ENCODE measurements at places on chromosomes 1 and 21.

DNA sequence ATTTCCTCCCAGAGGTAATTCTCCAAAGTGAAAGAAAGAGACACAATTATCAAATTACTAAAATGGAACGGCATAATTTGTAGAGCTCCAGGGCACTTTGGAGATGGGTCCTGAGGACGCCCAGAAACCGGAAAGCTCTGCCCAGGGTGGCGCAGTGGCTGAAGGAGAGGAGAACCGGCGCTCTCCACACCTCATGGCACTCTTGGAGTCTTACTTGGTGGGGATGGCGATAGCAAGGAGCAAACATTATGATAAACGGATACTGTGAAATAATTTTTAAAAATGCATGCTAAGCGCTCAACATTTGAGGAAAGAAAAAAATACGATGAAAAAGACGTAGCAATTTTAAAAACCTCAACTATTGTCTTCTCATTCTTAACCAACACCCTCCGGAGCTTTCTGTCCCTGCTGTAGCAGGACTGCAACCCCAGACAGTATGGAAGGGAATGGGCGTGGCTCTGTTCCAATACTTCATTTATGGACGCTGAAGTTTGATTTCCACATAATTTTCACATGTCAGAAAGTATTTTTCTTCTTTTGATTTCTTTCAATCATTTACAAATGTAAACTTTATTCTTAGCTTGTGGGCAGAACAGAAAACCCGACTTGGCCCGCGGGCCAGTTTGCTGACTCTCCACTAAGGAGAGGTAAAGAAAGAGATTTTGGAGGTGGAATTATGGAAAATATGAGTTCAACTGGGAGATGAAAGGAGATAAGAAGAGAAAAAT, 1.1 kb downstream of the S100A11 start:
- H3K27ac ChIP-seq, result peak overlapping the region; percentile 98
- no peaks in the 10 kb centered on the region for H3K27me3 ChIP-seq
- peak; percentile 72 for DNase-seq
- H3K4me3 ChIP-seq, result peak overlapping the region; percentile 98

DNA sequence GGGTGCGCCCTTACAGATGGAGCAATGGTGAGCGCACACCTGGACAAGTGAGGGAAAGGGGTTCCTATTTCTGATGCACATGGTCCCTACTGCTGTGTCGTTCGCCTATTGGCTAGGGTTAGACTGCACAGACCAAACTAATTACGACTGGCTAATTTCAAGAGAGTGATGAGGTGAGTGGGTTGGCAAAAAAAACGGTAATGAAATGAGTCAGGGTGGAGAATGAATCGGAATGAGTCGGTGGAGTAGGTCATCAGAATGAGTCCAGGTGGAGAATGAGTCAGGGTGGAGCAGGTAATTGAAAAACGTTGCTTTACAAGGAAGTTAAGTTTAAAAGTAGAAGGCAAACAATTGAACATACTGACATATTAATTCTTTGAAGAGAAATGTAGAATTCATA, 79.8 kb downstream of the WDR4 start:
- H3K27ac ChIP-seq, result peak overlapping the region; percentile 12
- peaks cover 6% of the 10 kb centered on the region for H3K27me3 ChIP-seq
- DNase-seq, result no peak
- no peaks in the 10 kb centered on the region for H3K36me3 ChIP-seq
- H3K4me3 ChIP-seq, result no peak overlapping the region

DNA sequence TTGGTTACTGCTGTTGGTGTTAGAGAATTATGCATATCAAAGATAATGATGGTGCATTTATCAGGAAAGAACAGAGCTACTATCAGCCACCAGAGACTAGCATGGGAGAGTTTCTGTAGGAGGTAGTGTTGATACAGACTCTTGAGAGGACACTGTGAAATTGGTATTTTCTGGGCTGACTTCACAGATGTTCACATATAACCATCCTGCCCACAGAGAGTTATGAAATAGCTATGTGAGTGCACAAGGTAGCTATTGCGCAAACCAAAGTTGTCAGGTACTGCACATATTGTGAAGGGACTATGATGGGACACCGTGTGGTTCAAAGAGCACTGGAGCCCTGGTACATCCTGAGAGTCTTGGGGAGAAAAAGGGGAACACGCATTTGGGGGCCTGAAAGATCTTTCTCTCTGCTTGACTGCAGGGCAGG, 1.4 kb upstream of the TLCD4 start:
- no peak overlapping the region for H3K4me3 ChIP-seq
- H3K4me1 ChIP-seq, result peaks cover 7% of the 10 kb centered on the region
- H3K27ac ChIP-seq, result no peak overlapping the region
- H3K27me3 ChIP-seq, result peaks cover 55% of the 10 kb centered on the region
- H3K36me3 ChIP-seq, result no peaks in the 10 kb centered on the region

GRCh38 chr1:184483101-184483683, 96.4 kb downstream of the C1orf21 start:
- H3K27me3 ChIP-seq, result no peaks in the 10 kb centered on the region
- H3K4me1 ChIP-seq, result no peaks in the 10 kb centered on the region
- no peak overlapping the region for H3K27ac ChIP-seq

DNA sequence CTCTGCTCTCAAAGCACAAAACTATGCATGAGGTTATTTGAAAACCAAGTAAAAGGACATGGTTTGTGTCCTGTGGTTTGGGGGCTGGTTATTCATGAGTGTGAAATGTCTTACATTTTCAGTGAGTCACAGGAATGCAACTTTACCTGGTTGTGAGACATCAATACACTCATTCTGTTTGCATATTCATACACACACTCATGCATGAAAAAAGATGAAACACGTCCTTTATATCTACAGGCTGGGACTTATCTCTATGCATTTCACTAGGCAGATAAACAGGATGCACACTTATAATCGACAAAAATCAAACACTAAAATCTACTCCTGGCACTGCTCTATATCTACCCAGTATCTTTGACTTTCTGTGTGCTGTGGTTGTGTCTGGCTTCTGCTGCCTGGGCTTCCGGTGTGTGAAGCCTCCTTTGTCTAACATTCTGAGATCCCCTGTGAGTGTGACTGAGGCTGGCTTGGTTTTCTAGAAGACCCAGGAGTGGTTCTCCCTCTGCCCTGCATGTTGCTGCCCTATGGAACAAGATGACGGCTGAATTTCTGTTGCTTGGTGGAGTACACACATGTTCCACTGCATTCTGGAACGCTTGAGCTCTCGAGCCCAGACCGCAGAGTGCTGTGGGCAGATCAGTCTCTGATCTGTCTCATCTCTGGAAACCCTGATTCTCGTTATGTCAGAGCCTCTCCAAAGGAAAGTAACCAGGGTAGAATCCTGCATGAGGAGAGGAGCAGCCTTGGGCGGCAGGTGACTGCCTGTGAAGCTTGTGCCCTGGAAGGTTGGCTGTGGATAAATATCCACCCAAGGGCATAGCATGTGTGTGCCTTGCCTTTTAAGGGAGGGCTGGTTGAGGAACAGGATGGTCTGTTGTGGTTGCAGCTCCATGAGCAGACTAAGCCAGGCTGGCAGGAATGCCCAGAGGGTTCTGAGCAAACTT, 19.7 kb upstream of the FASLG start:
- H3K4me1 ChIP-seq, result peaks cover 74% of the 10 kb centered on the region
- peaks cover 7% of the 10 kb centered on the region for H3K36me3 ChIP-seq
- H3K27me3 ChIP-seq, result peaks cover 3% of the 10 kb centered on the region
- peak overlapping the region; percentile 77 for H3K4me3 ChIP-seq
- DNase-seq, result peak; percentile 92

DNA sequence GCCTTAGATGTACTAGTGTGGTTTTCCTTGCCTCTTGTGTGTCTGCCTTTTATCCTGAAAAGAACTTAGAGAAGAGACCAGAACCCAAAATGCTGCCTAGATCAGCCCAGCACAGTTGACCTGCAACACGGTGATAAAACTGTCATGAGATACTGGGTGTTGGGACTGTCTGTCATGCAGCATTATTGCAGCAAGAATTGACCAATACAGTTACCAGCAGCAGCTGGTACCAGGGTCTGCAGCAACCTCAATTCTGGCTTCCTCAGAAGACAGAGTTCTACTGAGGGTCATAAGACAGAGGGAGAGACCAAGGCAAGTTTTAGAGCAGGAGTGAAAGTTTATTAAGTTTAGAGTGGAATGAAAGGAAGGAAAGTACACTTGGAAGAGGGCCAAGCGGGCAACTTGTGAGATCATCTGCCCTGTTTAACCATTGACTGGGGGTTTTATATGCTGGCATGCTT, 182.0 kb downstream of the DYRK1A start:
- H3K4me1 ChIP-seq, result peaks cover 2% of the 10 kb centered on the region
- H3K27ac ChIP-seq, result no peak overlapping the region
- no peaks in the 10 kb centered on the region for H3K36me3 ChIP-seq
- peaks cover 3% of the 10 kb centered on the region for H3K27me3 ChIP-seq
- DNase-seq, result no peak
- no peak overlapping the region for H3K4me3 ChIP-seq

DNA sequence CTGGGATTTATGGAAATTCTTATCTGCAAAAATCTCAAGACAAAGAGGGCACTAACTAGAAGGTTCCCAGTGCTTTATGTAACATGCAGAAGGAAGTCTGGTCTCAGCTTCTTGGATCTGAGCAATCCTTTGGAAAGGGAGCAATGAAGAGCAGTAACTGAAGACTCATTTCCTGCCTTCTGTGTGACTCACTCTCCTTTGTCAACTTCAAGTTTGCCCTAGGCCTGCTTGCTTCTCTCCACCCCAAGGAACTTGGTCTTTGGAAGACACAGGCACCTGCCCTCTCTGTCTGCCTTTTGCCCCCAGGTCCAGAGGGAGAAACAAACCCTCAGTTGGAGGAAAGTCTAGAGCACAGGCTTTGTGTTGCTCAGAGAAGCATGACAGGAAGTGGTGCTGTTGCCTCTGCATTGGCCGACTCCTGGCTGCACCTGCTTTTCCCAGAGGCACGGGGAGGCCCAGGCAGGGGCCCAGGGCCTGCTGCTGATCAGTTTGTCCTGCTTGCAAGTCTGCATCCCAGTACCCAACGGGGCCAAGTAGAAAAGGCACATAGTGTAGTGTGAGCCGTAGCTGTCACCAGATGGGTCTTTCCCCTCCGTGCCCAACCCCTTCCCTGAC, 137.2 kb downstream of the DHRS3 start:
- peak; percentile 76 for DNase-seq
- no peak overlapping the region for H3K4me3 ChIP-seq
- H3K4me1 ChIP-seq, result peaks cover 57% of the 10 kb centered on the region
- peak overlapping the region; percentile 86 for H3K27ac ChIP-seq
- no peaks in the 10 kb centered on the region for H3K27me3 ChIP-seq

DNA sequence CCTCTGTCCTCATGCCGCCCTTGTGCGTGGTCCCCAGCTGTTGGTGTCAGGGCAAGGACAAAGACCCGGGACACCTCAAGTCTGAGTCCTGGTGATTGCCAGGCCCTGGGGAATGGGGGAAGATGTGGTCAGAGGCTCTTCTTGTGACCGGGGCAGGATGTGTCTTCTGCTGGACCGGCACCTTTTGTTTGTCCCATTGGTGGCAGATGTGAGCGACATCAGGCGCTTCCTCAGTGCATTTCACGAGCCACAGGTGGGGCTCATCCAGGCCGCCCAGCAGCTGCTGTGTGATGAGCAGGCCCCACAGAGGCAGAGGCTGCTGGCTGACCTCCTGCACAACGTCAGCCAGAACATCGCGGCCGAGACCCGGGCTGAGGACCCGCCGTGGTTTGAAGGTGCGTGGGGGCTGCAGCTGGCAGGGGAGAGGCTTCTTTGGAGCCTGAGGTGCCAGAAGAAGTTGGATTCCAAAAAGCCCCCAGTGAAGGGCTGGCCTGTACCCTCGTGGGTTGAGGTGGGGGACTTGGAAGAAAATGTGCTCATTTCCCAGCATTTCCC, 8.4 kb downstream of the DFFB start:
- no peak for DNase-seq
- H3K27me3 ChIP-seq, result no peaks in the 10 kb centered on the region
- no peak overlapping the region for H3K27ac ChIP-seq

GRCh38 chr1:11514366-11514765, 35.4 kb downstream of the DISP3 start:
- H3K27me3 ChIP-seq, result no peaks in the 10 kb centered on the region
- H3K36me3 ChIP-seq, result no peaks in the 10 kb centered on the region
- H3K4me3 ChIP-seq, result no peak overlapping the region
- no peaks in the 10 kb centered on the region for H3K4me1 ChIP-seq

DNA sequence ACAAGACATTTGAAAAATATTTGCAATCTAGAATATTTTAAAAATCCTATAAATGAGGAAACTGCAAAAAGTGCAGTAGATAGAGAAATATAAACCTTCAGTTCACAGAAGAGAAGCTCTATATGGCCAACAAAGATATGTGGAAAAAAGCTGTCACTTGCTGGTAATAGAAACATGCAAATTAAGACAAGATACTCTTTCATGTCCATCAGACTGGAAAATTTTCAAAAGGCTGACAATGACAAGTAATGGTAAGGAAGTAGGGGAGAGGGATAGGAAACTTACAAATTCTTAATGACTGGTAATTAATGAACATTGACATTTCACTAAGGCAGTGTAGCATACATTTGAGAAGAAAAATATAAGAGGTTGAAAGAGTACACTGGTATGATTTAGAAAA, 147.9 kb downstream of the MRPL39 start:
- no peaks in the 10 kb centered on the region for H3K27me3 ChIP-seq
- H3K36me3 ChIP-seq, result peaks cover 12% of the 10 kb centered on the region
- no peak for DNase-seq
- H3K27ac ChIP-seq, result peak overlapping the region; percentile 93
- peaks cover 57% of the 10 kb centered on the region for H3K4me1 ChIP-seq
- H3K4me3 ChIP-seq, result peak overlapping the region; percentile 2

DNA sequence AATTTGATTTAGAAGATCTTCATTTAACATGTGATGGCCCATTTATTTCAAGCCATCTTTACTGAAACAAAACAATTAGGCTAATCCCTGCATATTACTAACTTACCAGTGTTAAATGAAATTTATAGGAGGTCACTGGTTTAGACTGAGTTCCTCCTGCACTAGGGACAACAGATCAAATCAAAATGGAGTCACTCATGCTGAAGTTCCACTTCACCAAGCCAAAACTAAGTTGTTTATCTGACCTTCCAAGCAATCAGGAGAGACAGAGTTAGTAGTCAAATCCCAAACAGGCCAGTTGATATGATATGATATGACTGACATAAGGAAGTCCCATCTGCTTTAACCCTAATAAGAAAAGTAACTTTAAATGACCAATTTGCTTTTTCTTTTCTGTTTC, 4.8 kb downstream of the LYST start:
- H3K4me3 ChIP-seq, result peak overlapping the region; percentile 9
- peaks cover 46% of the 10 kb centered on the region for H3K36me3 ChIP-seq
- no peaks in the 10 kb centered on the region for H3K27me3 ChIP-seq
- DNase-seq, result no peak
- peak overlapping the region; percentile 22 for H3K27ac ChIP-seq
- peaks cover 43% of the 10 kb centered on the region for H3K4me1 ChIP-seq

GRCh38 chr1:229964281-229964680, 102.8 kb upstream of the GALNT2 start:
- DNase-seq, result no peak
- no peaks in the 10 kb centered on the region for H3K4me1 ChIP-seq
- H3K27me3 ChIP-seq, result peaks cover 36% of the 10 kb centered on the region
- no peak overlapping the region for H3K4me3 ChIP-seq

GRCh38 chr1:2582391-2582790, 4.2 kb upstream of the PRXL2B start:
- DNase-seq, result no peak
- peaks cover 64% of the 10 kb centered on the region for H3K4me1 ChIP-seq
- no peaks in the 10 kb centered on the region for H3K27me3 ChIP-seq
- peak overlapping the region; percentile 11 for H3K4me3 ChIP-seq
- H3K36me3 ChIP-seq, result peaks cover 11% of the 10 kb centered on the region

- no peaks in the 10 kb centered on the region for H3K4me1 ChIP-seq
- H3K36me3 ChIP-seq, result peaks cover 66% of the 10 kb centered on the region
- H3K27ac ChIP-seq, result no peak overlapping the region
- DNase-seq, result no peak
- no peaks in the 10 kb centered on the region for H3K27me3 ChIP-seq
- no peak overlapping the region for H3K4me3 ChIP-seq
Measured at GRCh38 chr1:110021285-110021684, 13.1 kb upstream of the STRIP1 start.

Measured in activated CD4-positive, alpha-beta T cell treated with anti-CD3 and anti-CD28 coated beads, Interleukin-2, amount 10 ng/mL, durations not matched to agents 24 days and 14 days (primary cell).